Activated T-helper 9 cell treated with anti-CD3 and anti-CD28 coated beads, Interleukin-2, amount 50 U/mL, for 16 hours (primary cell): ENCODE measurements at places on chromosomes 2 and 18.

- DNase-seq = no peak
These were observed 36.8 kb downstream of the HS6ST1 start for GRCh38 chr2:128281852-128282245.

GRCh38 chr2:207914716-207915115 lies 110.6 kb downstream of the PLEKHM3 start:
- DNase-seq = no peak

GRCh38 chr2:109531896-109532727 lies 81.7 kb downstream of the SEPTIN10 start:
- DNase-seq = no peak

DNA sequence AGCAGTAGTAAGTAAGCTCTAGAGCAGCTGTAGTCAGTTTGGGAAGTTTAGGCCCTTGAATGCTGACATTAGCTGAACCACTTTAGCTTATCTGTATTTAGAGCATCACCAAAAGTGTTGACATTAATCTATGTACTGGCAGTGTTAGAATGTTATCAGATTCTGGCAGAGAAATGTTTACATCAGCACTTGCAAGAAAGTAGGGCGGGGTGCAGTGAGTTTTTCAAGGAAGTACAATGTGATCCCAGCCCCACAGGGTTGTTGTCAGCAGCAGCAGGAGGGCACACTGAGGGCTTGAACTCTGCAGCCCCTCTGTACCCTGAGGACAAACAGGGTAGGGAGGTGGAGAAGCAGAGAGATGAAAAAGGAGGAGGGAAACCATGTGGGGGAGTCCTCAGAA lies 35.5 kb upstream of the RMP24 start:
- DNase-seq = no peak
